Astrocyte (in vitro differentiated cells and primary cell): ENCODE measurements at places on chromosomes 16 and 17. TPM values are rescaled to one million over a fixed set of nuclear protein-coding genes. Genes with fewer than 3 reads are reported as not detected.

The TNK1 gene
- 0.36 and 1.6 TPM in 2 replicates for total RNA-seq

GRCh38 chr17:38619451-38619795 is 13.7 kb upstream of the SRCIN1 start:
- H3K4me1 ChIP-seq: no peaks in the 10 kb centered on the region
- H3K36me3 ChIP-seq: no peaks in the 10 kb centered on the region
- H3K27me3 ChIP-seq: peaks cover 2% of the 10 kb centered on the region
- H3K4me3 ChIP-seq: no peak overlapping the region

- no peaks in the 10 kb centered on the region for H3K36me3 ChIP-seq
- H3K27ac ChIP-seq: no peak overlapping the region
- no peak for DNase-seq
Measured at GRCh38 chr17:38590988-38591758, 14.6 kb downstream of the SRCIN1 start.

The CKLF gene
- total RNA-seq: 24.5 and 27.9 TPM in 2 replicates

DNA sequence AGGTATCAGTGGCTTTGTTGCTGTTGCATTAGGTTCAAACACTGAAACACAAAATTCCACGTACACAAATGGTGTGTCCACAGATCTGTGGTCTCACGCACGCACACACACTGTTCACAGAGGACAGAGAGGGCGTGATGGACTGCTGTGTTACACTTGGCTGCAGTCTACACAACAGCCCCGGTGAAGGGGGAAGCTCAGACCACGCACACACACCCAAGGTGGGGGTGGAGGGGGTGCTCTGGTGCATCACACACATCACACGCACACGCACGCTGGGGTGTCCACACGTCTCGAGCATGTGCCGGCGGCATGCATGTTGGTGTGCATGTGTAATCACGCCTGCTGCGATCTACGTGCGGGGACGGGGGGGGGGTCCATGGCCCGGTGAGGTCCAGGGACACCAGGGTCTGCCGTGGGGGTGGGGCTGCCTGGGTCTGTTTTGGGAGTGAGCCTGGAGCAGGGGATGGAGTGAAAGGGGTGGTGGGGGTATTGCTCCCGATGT is 7.3 kb downstream of the HSD3B7 start:
- no peak overlapping the region for H3K27ac ChIP-seq
- no peaks in the 10 kb centered on the region for H3K36me3 ChIP-seq
- no peak overlapping the region for H3K4me3 ChIP-seq
- no peak for DNase-seq
- H3K27me3 ChIP-seq: no peaks in the 10 kb centered on the region

The KRT32 gene
- total RNA-seq: not detected in 2 replicates

- H3K27ac ChIP-seq: no peak overlapping the region
- H3K4me1 ChIP-seq: peaks cover 30% of the 10 kb centered on the region
- H3K4me3 ChIP-seq: no peak overlapping the region
Measured at GRCh38 chr17:79983456-79983855, 52.2 kb downstream of the TBC1D16 start.

- peaks cover 41% of the 10 kb centered on the region for H3K4me1 ChIP-seq
- DNase-seq: no peak
Measured at GRCh38 chr16:56852401-56852730, 12.6 kb upstream of the SLC12A3 start.

The RSAD1 gene
- 18.8 and 21.6 TPM in 2 replicates for total RNA-seq

The SEZ6 gene
- total RNA-seq: not detected in 2 replicates

GRCh38 chr17:83007504-83008185 is 71.8 kb upstream of the METRNL start:
- no peaks in the 10 kb centered on the region for H3K27me3 ChIP-seq
- no peak overlapping the region for H3K27ac ChIP-seq
- peaks cover 9% of the 10 kb centered on the region for H3K4me1 ChIP-seq

- H3K27me3 ChIP-seq: no peaks in the 10 kb centered on the region
- no peak overlapping the region for H3K4me3 ChIP-seq
- H3K27ac ChIP-seq: no peak overlapping the region
- H3K36me3 ChIP-seq: no peaks in the 10 kb centered on the region
- DNase-seq: no peak
- H3K4me1 ChIP-seq: no peaks in the 10 kb centered on the region
Measured at GRCh38 chr16:8686031-8686621, 11.7 kb downstream of the ABAT start.

The ITGB4 gene
- 2.1 and 6.6 TPM in 2 replicates for total RNA-seq

GRCh38 chr16:86289907-86290306 is 220.4 kb upstream of the FOXF1 start:
- H3K4me3 ChIP-seq: no peak overlapping the region
- DNase-seq: no peak
- no peak overlapping the region for H3K27ac ChIP-seq
- peaks cover 81% of the 10 kb centered on the region for H3K27me3 ChIP-seq
- H3K4me1 ChIP-seq: no peaks in the 10 kb centered on the region

The ADAP2 gene
- 0.89 and 1.1 TPM in 2 replicates for total RNA-seq

GRCh38 chr17:7852262-7852670 is 2.6 kb upstream of the TMEM88 start:
- peaks cover 23% of the 10 kb centered on the region for H3K4me1 ChIP-seq
- H3K27me3 ChIP-seq: no peaks in the 10 kb centered on the region
- H3K4me3 ChIP-seq: no peak overlapping the region

GRCh38 chr17:15112846-15113617 is 152.1 kb downstream of the PMP22 start:
- peaks cover 8% of the 10 kb centered on the region for H3K4me1 ChIP-seq
- H3K27ac ChIP-seq: no peak overlapping the region
- no peak overlapping the region for H3K4me3 ChIP-seq
- H3K36me3 ChIP-seq: no peaks in the 10 kb centered on the region

DNA sequence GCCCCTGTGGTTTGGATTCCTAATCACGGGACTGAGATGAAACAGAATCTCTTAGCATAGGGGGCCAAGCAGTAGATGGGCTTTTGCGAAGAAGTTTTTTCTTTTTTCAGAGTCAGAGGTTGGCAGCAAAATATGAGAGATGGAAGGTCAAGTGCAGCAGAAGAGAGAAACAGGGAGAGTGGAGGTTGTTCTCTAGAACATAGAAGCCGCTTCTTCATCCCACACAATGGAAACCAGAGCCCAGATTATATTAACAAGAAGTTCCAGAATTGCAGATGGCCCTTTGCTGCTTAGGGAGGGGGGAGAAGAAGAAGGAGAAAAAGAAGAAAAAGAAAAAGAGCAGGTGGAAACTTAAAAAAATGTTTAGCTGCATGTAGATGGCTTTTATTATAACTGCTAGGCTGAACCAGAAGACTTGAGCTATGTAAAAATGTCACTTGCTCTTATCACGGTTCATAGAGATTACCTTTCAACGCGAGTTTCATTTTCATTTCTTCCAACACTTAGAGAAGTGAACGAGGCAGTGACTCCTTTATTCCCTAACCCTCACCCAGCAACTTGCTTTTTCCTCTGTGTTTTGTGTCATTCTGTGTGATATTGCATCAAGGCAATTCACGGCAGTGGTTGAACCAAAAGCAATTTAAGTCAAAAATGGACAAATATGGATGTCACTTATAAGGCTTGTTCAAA is 737.5 kb downstream of the WWOX start:
- no peak overlapping the region for H3K27ac ChIP-seq
- no peak for DNase-seq
- H3K4me3 ChIP-seq: no peak overlapping the region

DNA sequence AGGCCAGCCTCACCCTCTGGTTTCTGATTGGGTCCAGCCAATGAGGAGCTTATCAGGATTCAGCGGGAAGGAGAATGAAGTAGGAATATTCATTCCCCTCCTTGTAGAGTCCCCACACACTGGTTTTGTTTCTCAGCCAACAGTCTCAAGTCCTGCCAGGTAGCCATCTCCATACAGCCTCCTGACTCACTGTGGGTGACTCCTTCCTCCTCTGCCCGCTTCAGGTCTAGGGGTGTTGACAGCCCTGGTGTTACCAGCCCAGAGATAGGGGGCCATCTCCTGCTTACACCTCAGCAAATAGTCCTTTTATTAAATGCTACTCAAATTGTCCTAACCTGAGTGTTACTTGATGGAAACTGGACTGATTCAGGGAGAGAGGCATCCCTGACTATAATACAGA is 4.0 kb upstream of the MFAP4 start:
- peaks cover 20% of the 10 kb centered on the region for H3K4me1 ChIP-seq
- DNase-seq: no peak
- H3K27ac ChIP-seq: no peak overlapping the region
- H3K27me3 ChIP-seq: peaks cover 2% of the 10 kb centered on the region
- no peak overlapping the region for H3K4me3 ChIP-seq

- no peaks in the 10 kb centered on the region for H3K27me3 ChIP-seq
- no peak overlapping the region for H3K27ac ChIP-seq
- H3K4me1 ChIP-seq: peaks cover 6% of the 10 kb centered on the region
- no peak for DNase-seq
- H3K36me3 ChIP-seq: no peaks in the 10 kb centered on the region
- H3K4me3 ChIP-seq: no peak overlapping the region
Measured at GRCh38 chr16:54489225-54490111, 202.9 kb upstream of the IRX3 start.

- H3K27me3 ChIP-seq: no peaks in the 10 kb centered on the region
- peaks cover 39% of the 10 kb centered on the region for H3K4me1 ChIP-seq
- H3K36me3 ChIP-seq: no peaks in the 10 kb centered on the region
- no peak overlapping the region for H3K4me3 ChIP-seq
- H3K27ac ChIP-seq: peak overlapping the region; percentile 55
Measured at GRCh38 chr16:54447576-54448440, 161.2 kb upstream of the IRX3 start.

- H3K27ac ChIP-seq: no peak overlapping the region
- H3K36me3 ChIP-seq: no peaks in the 10 kb centered on the region
- DNase-seq: no peak
- no peak overlapping the region for H3K4me3 ChIP-seq
- H3K27me3 ChIP-seq: no peaks in the 10 kb centered on the region
Measured at GRCh38 chr16:27638833-27639560, 89.1 kb downstream of the KATNIP start.

DNA sequence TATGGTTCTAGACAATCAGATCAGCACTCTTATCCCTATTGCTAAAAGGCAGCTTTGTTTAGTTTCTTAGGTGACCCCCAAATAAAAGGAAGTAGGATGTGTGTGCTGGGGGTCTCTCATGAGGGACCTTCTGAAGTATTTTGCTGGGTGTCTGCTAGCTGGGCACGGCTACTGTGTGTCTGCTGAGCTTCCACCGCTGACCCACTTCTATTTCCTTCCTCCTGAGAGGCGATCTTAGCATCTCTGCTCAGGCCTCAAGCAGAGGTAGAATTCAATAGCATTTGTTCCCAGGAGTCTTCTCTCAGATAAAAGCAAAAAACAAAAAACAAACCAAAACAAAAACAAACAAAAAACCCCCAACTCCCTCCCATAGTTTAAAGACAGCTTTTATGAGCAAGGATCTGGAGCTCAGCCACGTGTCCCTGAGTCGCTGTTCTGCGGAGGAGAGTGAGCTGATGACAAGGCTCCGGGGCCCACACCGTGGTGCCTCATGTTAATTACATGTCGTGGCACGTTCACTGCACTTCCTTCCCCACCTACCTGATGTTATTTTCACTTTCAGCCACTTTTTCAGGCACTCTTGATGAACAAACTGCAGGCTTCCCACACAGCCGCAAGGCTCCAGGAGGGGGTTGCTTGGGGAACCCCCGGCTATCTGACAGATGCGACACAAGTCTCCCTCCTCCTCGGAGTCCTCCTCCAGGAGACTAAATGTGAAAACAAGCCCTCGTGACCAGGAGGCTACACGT is 83.5 kb downstream of the MARCHF10 start:
- no peaks in the 10 kb centered on the region for H3K36me3 ChIP-seq
- H3K27me3 ChIP-seq: no peaks in the 10 kb centered on the region
- H3K4me1 ChIP-seq: peaks cover 4% of the 10 kb centered on the region
- no peak for DNase-seq
- no peak overlapping the region for H3K4me3 ChIP-seq
- H3K27ac ChIP-seq: no peak overlapping the region

- H3K4me3 ChIP-seq: no peak overlapping the region
- H3K36me3 ChIP-seq: no peaks in the 10 kb centered on the region
- no peak overlapping the region for H3K27ac ChIP-seq
- no peak for DNase-seq
Measured at GRCh38 chr16:11346700-11347319, 1.6 kb downstream of the RMI2 start.

GRCh38 chr17:49848739-49849138 is 870 bp upstream of the TAC4 start:
- H3K4me3 ChIP-seq: no peak overlapping the region
- DNase-seq: no peak
- H3K4me1 ChIP-seq: peaks cover 10% of the 10 kb centered on the region
- H3K36me3 ChIP-seq: no peaks in the 10 kb centered on the region
- H3K27ac ChIP-seq: no peak overlapping the region
- peaks cover 3% of the 10 kb centered on the region for H3K27me3 ChIP-seq
